ENCODE measurements at places on chromosomes 3 and 15.

DNA sequence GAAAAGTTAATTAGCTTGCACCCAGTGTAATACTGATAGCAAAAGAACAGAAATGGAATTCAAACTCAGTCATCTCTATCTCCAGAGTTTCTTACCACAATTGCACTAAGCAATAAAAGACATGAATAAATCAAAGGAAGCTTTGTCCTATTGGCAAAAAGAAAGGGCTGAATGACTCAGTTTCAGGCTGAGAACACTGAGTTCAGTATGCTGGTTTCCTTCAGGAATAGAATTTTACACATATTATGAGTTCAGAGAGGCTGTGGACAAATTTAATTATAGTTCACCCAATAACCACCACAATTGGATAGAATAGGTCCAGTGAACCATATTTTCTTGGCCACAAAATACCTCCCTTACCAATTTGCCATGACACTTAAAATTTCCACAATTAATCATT lies 249.7 kb downstream of the KCNMB2 start:
- DNase-seq = no peak

- DNase-seq = no peak
Measured at GRCh38 chr3:98824256-98824655, 61.1 kb downstream of the ST3GAL6 start.

DNA sequence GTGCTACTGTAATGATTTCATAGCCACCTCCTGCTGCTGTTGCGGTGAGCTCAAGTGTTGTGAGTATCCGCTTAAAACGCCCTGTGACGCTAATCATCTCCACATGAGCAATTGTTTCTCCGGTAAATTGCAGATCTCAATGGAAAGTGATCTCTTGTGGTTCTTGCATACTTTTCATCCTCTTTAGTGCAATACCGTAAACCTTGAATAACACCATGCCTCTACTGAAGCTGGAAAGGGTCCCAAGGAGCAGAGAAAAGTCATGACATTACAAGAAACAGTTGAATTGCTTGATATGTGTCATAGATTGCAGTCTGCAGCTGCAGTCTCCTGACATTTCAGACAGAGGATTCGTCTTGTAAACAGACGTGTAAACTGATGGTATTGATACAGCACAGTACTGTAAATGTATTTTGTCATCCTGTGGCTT lies 6.0 kb upstream of the CEMIP start:
- DNase-seq = no peak

DNA sequence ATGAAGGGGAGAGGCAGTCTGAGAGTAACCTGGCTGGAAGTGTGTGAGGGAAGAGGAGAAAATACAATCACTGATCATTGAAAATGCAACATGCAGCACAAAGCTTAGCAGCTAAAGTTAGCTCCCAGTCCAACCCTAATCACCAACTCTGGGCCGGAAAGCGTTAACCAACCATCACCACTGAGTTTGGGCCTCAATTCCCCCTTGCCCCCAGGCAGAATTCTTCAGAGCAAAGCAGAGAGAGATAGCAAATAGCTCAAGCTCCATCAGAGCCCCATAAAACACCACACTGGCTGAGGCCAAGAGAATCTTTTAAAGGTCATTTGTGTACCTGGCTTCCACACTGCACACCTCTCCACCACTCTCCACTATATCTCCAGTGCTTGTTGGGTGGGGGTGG lies 16.2 kb upstream of the PDIA5 start:
- DNase-seq = no peak

GRCh38 chr3:39147711-39148434 lies 5.5 kb downstream of the CSRNP1 start:
- peak; percentile 71 for DNase-seq

GRCh38 chr3:134002306-134002705 lies 27.4 kb downstream of the SLCO2A1 start:
- no peak for DNase-seq

DNA sequence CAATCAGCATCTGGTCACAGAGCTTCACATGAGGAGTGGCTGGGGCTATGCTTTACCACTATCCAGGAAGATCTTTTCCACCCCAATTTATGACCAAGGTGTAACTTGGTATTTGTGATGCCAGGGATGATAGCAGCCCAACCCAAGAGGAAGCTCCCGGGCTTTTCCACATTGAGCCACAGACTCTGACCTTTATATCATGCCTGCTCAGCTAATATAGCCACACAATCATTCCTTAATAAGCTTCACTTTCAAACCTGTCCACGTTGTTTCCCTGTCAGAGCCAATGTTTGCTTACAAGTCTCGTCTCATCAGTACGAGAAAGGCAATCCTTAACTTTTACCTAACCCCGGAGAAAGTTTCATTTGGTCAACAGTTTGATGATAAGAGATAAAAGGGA lies 330.9 kb downstream of the SHQ1 start:
- DNase-seq = no peak

- no peak for DNase-seq
Measured at GRCh38 chr3:39190281-39191025, 1.9 kb downstream of the XIRP1 start.

DNA sequence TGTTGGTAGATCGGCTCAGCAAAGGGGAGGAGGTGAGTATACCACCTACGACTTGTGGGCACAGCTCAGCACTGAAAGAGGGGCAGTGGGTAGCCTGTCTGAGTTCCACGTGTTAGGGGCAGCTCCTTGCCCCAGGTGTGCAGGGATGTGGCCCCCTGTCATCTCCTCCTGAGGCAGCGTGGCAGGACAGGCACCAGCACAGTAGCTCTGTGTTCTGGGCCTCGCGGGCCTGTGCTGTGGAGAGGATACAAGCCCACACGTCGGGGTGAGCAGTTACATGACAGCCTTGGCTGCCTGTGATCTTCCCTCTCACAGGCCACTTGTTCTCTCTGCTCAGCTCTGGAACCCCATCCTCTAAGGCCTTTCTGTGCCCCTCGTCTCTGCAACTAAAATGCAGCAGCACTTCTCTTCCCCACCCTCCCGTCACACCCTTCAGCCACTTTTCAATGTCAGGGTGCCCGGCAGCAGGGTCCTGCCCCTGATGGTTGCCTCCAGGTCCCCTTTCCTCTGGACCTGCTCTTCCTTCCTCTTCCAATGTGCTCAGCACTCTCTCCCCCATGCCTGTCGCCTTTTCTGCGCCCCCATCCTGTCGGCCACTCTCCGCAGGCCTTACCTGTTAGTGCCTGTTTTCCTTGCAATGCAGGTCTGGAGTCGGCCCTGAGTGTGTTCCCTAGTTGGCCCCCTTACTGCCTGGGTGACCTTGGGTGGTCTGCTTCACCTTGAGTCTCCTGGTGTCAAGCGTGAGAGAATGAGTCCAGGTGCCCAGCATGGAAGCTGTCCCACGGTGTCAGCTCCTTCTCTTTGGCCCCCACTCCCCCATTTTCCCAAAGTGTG lies 18.2 kb upstream of the CPNE9 start:
- no peak for DNase-seq

DNA sequence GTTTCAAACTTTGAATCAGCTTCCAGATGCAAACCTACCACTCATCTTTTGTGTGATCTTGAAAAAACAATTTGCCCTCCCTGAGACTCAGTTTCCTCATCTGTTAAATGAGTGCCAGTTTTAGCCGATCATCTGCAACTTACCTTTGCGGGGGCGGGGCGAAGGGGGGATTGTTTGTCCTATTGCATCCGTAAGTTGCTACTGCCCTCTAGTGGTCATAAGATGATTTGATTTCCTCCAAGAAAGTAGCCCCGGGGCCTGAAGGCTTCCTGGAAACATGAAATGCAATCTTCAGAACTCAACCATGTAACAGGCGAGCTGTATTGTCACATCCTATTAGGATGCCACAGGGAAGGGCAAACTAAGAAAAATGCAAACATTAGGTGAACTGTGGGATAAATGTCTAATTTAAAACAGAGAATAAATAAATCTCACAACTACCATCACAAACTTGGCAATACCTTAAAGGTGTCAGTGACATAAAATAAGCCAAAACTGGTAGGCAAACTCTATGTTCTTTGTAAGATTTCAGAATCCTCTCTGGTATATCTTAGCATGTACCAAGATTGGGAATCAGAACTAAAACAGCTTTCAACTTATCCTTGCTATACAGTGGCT lies 63.5 kb upstream of the CLDN18 start:
- peak; percentile 74 for DNase-seq

DNA sequence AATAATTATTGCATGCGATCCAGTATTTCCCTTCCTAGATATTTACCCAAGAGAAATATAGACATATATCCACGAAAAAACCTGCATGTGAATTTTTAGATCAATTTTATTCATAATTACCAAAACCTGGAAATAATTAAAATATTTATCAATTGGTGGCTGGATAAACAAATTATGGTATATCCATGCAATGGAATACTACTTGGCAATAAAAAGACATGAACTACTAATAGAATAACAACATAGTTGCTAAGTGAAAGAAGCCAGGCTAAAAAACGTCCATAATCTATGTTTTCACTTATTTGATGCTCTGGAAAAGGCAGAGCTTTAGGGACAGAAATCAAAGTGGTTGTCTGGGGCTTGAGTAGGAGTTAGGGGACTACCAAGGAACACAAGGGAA lies 20.7 kb downstream of the TEX9 start:
- no peak for DNase-seq

- DNase-seq = no peak
Measured at GRCh38 chr15:45328663-45329062, 49.7 kb downstream of the GATM start.

- no peak for DNase-seq
Measured at GRCh38 chr3:67093305-67093704, 95.2 kb downstream of the KBTBD8 start.

GRCh38 chr3:158918008-158918407 lies 116.2 kb downstream of the MFSD1 start:
- DNase-seq = peak; percentile 36

DNA sequence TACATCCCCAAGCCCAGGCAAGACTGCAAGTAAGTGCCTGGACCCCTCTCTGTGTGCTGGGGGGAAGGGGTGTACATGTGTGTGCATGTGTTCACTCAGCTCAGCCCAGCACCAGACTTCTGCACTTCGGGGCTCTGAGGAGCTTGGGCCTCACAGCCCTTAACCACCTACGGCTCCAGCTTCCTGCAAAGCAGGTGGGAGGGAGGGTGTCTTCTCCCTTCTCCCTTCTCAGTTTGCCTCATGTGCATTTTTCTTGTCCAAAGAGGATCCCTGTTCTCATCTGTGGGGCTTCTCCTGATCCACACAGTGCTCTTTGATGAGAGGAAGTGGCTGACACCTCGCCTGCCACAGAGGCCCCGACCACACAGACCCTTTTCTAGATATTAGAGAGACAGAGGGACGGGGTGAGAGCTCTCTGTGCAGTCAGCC lies 69.3 kb downstream of the MESD start:
- DNase-seq = peak; percentile 75

DNA sequence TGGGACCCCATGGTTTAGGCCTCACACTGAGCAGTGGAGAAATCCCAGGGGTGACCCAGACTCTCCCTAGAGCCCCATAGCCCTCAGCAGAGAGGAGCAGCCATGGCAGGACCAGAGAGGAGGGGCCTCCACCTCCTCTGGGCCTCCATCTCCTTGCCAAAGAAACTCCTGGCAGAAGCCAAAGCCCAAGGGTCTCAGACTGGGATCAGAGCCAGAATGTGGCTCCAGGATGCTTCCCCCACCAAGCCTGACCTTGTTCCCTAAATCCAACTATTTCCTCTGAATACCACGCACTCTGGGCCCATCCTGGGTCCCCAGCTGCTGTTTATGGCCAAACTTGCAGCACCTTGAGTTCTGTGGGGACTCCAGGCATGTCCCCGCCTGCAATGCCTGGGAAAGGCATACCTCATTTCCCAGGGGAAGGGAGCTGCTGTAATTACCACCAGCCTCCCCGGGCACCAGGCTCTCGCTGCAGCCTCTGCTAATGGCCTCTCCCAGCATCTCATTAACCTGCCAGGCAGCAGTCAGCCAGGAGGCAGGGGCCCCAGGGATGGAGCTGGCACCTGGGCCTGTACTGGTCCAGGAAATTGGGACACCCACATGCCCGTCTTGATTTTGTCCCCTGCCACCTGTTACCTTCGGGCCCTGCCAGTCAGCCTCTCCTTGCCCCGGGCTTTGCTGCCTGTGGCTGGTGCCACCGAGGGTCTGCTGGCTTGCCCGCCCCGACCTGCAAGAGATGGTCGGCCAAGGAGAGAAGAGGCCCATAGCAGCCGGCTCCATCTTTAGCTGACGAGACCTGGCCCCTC lies 4.6 kb downstream of the CCDC9B start:
- no peak for DNase-seq

GRCh38 chr3:23711916-23712494 lies 93.8 kb upstream of the UBE2E1 start:
- DNase-seq = peak; percentile 36

GRCh38 chr15:47716516-47716915 lies 789 bp upstream of the SEMA6D start:
- DNase-seq = no peak

- DNase-seq = no peak
Measured at GRCh38 chr15:89345248-89345647, 10.6 kb upstream of the POLG start.

DNA sequence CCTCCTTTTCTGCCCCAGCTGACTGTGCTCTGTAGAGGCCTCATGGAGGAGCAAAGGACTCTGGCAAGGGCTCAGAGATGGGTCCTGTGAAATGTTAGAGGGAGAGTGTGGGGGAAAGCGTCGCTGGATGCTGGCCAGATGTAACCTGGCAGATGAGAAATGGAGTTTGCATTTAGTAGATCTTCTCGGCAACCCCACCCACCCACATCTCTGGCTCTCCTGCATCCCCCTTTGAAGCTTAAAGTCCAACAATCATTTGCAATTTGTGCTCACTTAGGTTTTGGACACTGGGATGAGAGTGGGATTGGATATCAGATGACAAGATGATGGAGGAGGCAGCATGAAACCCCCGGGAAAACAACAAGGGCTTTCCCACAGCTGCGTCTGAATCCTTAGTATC lies 523.6 kb upstream of the MCTP2 start:
- no peak for DNase-seq

GRCh38 chr15:36970522-36970921 lies 129.8 kb downstream of the MEIS2 start:
- no peak for DNase-seq

DNA sequence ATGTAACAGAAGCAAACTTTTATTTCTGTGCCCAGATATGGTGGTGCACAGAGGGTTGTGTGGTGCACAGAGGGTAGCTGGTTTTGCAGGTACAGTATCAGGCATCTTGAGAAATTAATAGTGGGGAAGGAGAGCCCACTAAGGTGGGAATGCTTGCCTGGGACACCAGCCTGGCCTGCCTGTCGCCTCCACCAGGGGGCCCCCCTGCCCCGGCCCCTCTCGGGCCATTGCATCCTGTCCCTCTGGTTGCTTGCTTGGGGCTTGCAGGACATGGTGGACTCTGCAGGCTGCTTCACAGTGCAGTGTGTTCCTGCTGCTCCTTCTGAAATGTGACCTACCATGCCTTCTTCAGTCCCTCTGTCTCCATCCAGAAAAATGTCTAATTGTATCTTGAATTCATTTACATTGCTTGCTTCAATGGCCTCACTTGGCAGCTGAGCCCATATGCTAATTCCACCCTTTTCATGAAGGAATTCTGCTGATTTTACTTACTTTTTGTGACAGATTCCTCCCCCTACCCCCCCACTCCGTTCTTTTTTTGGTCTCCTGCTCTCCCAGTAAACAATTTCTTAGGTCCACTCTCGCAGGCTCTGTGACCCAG lies 73.6 kb downstream of the EEFSEC start:
- no peak for DNase-seq

DNA sequence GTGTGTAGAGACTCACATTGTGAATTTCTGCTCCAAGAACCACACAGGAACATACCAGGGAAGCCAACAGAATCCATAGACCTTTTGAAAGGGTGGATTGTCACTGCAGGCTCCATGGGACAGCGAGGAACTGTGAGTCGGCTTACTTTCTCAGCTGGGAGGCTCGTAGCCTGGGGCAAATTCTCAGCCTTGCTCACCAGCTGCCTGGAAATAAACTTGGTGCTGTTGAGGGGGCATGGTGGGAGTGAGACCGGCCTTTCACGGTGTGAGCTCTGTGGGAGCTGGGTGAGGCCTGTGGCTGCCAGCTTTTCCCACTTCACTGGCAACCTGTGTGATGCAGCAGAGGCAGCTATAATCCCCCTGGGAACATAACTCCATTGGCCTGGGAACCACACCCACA lies 146.6 kb upstream of the P2RY1 start:
- no peak for DNase-seq
